Spleen (tissue), 13 donors: ENCODE measurements at places on chromosomes 16 and 17.

DNA sequence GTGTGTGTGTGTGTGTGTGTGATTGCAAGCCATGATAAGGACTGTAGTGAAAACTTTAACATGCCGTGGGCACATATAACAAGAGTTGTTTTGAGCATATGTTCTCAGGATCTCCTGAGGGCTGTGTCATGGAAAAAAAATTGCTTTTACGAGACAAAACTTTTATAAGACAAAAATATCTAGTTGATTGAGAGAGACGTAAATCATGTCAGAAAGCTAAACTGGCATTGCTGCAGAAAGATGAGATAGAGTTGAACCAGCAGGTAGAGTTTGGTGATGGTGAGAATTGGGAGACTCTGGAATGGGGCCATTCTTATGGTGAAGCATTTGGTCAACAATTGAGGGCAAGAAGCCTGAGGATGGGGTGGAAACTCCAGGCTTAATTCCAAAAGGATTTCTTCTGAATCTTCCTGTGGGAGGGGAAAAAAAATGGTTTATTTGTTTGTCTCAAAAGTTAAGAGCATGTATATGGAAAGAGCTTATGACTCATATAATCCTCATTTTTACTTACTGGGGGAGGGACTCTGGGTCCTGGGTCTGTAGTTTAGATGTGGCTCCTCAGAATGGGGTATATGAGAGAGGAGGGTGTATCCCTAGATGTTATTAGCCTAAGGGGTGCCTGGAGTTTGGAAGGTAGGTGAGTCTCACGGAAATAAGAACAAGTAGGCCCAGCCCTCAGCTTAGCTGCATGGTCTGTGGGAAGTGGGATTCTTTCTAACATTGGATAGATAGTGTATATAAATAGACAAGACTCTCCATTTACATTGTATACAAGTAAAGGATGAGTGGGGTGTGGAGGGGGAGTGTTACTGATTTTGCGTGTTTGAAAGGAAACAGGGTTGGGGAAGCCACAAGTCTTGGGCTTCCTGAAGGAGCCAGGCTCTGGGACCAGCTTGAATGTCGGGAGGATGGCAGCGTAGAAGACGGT lies 7.1 kb downstream of the MINK1 start:
- DNase-seq: no peak

- no peak for DNase-seq
Observed at GRCh38 chr17:4305224-4305623, 41.4 kb upstream of the ANKFY1 start.

DNA sequence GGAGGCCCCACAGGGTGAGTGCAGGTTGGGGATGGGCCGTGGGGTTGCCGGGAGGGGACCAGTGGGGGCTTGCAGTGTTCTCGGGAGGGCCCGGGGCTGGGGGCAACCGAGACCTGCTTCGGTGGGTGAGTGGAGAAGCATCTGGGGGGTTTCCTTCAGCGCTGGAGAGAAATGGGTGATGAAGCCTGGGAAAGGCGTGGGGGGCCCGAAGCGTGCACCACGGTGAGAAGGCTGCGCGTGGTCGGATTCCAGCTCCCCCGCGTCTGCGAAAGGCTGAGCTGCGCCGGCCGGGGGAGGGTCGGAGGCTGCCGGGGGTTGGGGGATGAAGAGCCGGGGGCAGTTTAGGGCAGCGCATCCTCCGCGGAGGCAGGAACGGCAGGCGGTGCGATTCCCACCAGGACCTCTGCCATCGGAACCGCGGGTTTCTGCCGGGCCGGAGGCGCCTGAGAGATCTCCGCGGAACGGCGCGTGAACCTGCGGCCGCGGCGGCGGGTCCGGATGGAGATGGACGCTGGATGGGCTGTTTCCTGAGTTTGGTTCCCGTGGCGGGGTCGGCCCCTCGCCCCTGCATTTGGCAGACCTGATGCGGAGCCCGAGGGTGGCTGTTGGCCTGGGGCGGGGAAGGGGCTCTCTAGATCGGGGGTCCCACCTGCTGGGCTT lies 6.9 kb upstream of the SSTR5 start:
- no peak for DNase-seq

DNA sequence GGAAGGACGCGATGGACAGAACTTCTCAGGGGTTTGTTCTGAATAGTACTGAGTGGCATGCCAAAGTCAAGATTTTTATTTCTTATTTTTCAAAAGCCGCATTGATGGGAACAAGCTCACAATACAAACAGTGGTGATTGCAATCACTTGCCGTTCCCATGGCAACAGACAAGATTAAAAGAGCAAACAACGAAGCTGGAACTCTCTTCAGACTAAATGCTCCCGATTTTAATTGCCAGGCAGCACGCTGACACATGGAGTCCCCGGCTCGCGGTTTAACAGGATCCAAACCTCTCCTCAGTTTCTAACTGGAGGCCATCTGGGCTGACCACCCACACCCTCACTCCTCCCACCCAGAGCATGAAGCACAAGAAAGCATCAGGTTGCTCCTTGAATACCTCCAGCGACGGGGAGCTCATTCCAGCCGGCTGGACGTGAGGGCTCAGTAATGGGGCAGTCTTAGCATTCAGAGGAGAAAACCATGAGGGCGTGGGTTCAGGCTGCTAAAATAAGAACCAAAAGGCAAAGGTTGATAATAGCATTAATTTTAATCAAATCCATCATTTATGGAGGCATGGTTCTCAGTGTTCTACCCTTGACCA lies 41.5 kb downstream of the AIPL1 start:
- no peak for DNase-seq

DNA sequence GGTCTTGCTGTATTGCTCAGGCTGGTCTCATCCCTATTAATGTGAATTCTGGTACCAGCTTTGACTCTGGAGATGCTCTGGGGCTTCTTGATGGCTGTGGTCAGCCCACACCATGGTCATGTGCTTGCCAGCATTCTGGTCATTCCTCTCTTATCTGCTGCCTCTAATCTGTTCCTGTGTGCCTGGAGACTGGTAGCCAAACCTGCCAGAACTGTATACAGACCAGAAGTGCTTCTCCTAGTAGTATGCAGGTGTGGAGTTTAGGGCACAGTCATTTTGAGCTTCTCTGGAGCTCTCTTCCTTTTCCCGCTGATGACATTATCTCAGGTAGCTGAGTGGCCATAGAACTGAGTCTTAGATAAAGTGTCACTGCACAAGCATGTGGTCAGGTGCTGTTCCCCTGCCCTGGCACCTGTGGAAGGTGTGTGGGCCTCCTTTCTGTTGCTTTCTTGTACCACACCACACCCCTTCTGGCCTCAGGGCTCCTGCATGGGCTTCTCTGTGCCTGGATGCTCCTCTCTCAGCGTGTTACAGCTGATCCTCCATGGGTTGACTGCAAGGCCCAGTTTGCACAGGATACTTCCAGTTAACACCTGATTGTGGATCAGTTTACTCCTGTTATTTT lies 162.7 kb downstream of the SPECC1 start:
- no peak for DNase-seq

DNA sequence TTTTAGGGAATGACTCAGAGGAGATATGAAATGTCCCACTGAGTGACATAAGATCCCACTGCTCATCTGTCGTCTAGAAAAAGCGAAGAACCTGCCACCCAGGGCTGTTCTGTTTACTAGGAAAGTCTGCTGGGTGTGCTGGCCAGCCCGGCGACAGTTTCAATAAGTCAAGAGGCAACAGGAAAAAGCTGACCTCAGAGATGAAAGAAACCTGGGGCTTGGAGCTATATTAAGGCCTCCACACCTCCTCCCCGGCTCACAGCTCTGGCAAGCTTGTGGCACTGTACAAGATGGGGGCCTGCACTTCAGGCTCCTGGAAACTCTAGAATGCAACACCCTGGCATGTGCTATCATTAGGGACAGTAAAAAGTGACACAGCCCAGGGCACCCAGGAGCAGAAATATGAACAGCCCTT lies 10.6 kb downstream of the ZFHX3 start:
- no peak for DNase-seq

DNA sequence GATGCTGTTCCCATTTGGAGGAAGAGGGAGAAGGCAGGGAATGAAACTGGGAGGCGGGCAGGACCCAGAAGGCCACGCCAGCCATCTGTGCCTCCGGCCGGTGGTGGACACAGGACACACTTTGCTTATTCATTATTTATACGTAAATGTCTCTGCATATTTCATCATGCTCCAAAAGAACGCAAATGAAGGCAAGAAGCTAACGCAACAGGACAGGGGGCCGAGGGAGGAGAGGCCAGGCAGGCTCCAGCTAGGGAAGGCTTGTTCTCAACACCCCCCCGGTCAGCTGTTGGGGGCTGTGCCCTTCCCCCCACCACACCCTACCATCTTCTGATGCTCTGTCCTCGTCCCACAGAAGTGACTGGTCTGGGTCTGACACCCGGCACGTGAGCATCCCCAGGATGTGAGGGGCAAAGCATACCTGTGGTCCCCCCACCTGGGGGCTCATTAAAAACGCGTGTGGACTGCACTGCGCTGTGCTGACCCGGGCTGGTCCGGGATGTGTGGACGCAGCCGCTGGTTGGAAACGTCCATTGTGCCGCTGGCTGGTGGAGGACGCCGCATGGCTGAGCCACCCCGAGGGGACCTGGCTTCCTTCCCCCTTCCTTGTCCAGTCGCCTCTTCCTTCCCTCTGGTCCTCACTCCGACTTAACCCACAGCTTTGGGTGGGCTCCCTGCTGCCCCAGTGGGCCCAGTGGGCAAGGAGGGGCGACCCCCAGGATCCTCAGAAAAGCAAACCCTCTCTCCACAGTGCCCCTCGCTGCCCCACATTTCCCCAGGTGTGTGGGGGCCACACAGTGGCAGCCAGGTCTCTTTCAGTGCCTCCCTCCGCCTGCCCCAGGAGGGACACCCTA lies 46.4 kb upstream of the ENPP7 start:
- no peak for DNase-seq
